ENCODE measurements at places on chromosomes 1 and 21.

GRCh38 chr1:164707868-164708331, 148.9 kb downstream of the PBX1 start:
- DNase-seq = no peak

GRCh38 chr1:83055391-83056170, 943.4 kb downstream of the TTLL7 start:
- DNase-seq = no peak

- peak; percentile 99 for DNase-seq
Measured at GRCh38 chr1:17053685-17054410, at the start of gene SDHB. Gene SDHB, minus strand, starts transcription at chr1:17054032. Its CDS starts 13 bp downstream, at chr1:17054019.

- DNase-seq = no peak
Measured at GRCh38 chr1:974293-974640, 7.6 kb downstream of the PERM1 start.

- DNase-seq = no peak
Measured at GRCh38 chr1:45924736-45925135, 121.3 kb downstream of the MAST2 start.

GRCh38 chr1:160169553-160170399, 18.4 kb downstream of the ATP1A4 start:
- DNase-seq = no peak

DNA sequence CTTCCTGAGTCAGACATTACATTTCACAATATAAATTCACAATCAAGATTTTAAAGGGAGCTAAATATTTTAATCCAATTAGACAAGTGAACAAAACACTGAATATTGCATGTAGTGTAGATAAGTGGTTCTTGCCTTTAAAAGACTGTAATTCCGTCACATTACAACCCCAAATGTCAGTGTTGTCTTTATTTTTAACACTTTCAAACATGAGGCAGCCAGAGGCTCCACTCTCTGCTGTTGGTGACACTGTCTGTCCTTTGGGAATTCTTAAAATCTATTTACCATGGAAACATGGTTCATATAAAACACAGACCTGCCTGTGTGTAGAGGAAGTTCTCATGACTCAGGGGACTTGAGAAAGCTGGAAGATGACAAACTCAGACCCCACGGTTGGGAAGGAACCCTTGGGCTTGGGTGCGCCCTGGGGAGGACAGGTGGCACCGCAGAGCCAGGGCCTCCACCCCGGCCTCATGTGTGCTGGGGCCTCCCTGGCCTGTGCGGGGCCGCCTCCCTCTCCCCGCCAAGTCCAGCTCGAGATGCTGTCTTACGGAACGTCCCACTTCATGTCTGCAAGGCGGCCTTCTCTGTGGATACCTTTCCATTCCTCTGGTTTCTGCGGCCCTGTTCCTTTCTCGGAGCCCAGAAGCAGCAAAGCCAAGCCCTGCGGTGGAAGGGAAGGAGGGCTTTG, 239.0 kb downstream of the SDCCAG8 start:
- no peak for DNase-seq

DNA sequence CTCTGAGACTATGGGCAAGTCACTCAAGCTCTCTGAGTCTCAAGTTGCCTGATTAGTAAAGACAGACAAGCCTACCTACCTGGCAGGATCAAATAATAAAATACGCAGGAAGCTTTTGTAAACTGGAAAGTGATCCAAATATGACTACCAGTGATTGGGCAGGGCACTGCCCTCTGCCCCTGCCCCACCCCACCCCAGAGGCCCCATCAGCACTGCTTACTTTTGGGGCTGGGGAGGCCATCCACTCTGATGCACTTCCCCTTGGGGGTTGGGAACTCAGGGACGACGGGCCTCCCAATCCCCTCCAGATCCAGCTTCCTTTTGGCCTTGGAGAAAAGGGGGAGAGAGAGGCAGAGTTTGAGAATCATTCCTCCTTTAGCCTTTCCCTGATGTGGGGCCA, 6.9 kb downstream of the E2F2 start:
- no peak for DNase-seq

- no peak for DNase-seq
Measured at GRCh38 chr1:164796916-164797315, 237.9 kb downstream of the PBX1 start.

All from stimulated activated CD8-positive, alpha-beta memory T cell treated with anti-CD3 and anti-CD28 coated beads, Interleukin-15, amount 100 ng/mL, for 1 hour (primary cell).